ENCODE measurements at places on chromosomes 11 and 22. TPM values are rescaled to one million over a fixed set of nuclear protein-coding genes. Genes with fewer than 3 reads are reported as not detected.
A peak's percentile ranks its signal among the peaks of the same experiment; 100 is the strongest.

DNA sequence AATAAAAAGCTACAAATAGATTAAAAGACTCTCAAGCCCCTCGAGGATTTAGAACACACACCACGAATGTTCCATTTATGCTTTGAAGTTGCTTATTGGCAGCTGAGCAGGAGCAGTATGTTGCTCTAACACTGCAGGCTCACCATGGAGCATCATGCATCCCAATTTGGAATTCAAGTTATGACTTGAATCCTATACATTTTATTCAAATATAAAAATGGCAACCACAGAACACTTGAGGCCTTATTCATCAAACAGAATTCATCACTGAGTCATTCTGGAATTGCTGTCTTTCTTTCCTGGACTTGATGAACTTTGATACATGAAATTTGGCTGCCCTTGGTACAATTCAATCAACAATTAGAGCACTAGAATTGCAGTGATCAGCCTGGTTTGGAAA is 24.5 kb upstream of the BLID start:
- DNase-seq, result no peak

DNA sequence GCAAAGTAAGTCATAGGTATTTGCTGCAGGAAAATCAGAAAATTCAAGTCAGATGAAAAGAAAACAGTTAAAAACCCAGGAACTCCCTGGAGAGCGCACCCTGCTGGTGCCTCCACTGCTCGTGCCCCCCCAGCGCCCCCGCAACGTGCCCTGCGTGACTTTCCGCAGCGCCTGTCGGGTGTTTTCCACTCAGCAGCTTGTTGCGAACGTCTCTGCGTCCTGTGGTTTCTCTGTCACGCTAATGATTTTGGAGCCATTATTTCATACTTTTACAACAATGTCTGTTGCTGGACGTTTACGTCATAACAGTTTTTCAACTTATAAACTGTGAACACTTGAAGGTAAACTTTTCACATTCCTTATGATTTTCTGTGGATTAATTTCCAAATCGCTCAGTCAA is 5.0 kb downstream of the CRELD2 start:
- DNase-seq, result no peak

GRCh38 chr11:1205987-1206331 is 16.9 kb upstream of the MUC5B start:
- no peak for DNase-seq

DNA sequence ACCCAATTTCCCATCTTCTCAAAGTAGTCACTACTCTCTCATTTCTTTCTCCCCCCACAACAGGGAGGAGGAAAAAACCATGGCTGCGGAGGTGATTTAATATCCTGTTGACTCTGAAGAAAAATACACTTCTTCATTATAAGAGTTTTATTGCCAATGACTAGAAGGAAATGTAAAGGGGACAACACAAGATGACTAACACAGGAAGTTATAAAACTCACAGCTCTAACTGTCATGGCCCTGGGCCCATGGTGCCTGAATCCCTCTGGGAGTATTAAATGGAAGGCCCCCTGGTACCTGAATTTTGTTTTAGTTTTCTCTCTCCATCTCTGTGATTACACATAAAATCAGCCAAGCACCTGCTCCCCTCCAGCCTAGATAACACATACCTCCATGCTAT is 352.8 kb upstream of the FAT3 start:
- DNase-seq, result no peak

DNA sequence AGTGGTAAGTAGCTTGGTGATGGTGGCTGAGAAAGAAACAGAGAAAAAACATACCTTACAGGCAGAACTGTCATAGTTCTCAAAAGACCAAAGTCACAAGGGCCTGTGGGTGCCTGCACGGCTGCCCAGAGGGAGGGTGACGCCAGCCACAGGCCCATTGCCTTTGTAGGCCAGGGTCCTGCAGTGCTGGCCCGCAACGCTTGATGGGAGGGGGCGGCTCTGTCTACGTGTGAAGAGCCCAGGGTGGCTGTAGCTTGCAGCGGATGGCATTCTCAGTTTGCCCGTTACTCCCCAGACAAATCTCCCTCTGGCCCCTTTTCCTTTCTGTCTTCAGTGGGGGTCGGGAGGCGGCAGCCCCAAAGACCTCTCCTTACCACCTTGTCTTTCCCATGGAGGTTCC is 24.7 kb upstream of the B3GAT1 start:
- no peak for DNase-seq

The CYB5R2 gene
- 4.9 TPM for total RNA-seq

DNA sequence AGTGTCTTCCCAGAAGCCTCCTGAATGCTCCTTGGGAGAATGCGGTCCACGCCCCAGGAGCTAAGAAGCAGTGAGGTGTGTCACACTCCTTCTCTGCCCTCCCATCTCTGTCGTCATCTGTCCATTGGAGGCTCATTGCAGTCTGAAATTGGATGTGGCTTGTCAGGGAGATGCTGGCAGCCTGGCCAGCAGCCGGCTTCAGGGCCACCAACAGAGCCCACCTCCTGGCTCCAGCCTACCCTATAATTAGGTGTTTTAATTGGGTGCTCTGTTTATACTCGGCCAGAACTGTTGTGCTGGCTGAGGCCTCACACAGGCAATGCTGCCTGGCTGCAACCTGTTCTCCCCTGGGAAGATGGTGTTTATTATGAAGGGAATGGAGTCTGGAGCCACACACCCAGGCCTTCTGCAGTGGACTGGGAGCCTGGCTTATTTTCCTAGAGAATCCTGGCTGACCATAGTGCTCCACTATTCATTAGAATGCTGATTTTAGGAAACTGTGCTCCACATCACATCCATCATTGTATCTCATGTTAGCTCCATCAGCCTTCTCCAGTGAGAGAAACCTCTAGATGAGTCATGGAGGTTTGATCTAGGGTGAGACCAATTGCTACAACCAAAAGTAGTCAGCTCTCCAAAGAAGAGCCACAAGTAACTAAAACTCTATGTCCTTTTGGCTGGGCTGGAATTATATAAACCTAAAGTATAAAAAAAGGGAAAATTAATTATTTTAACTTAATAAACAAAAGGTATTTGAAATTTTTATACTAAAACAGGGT is 86.8 kb upstream of the CRTAM start:
- no peak for DNase-seq

- peak; percentile 48 for DNase-seq
Observed at GRCh38 chr11:28529540-28530410, 421.6 kb downstream of the METTL15 start.

GRCh38 chr11:11615086-11615485 is 6.7 kb downstream of the GALNT18 start:
- DNase-seq, result peak; percentile 59

DNA sequence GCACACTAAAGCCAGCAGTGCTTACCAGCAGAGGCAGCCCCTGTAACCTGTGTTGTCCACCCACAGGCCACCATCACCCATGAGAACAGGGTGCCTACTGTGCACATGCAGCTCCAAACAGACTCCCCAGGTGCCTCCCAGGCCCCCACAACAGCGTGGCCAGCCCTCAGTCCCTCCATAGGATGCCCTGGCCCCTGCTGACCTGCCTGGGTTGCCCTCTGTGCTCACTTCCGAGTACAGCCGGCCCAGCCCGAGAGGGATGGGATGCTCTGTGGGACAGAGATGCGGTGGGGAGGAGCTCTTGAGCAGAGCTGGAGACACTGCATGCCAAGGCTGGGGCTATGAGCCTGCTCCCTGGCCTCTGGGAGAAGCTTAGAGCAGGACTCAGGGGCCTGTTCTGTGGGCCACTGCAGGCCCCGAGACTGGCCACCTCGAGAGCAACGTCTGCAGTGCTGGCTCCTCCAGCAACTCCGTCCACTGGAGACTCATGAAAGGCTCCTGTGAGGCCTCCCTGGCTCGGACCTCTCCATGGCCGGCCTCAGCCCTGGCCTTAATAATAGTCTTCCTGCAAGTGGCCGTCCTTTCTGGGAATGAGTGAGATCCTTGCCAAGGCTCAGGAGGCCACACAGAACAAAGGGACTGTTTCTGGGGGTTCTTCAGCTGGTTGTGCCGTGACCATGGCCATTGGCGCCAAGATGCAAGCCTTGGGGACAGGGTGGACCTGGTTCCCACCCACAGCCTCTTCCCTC is 27.0 kb downstream of the FADS2 start:
- no peak for DNase-seq

DNA sequence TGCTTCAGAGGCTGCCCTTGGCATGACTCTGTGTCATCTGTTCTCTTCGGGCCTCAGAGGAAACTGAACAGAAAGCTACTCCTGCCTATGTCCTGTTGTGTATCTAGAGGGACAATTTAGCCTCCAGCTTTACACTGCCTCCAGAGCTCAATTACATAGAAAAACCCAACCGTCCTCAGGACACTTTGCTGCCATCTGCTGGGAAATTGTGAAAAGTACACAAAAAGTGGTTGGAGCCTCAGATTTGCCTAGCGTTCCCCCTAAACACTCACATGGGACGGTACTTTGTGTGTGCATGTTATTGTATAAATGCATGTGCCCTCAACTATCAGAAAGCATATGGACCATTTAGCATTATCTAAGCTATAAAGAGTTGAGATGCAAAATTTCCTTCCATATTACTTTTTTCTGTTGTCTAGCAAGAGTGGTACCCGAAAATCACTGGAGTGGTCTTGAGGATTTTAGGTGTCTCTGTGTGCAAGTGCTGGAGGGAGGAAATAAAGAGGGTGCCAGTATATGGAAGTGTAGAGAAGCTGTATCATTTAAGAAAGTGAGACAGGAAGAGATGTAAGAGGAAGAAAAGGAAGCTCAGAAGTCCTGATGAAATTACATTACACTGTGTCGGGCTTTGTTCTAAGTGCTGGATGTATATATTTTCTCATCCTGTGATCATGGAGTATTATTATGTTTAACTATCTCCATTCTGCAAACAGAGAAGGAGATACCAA is 8.7 kb upstream of the MS4A4E start:
- DNase-seq, result peak; percentile 45

- peak; percentile 24 for DNase-seq
Observed at GRCh38 chr22:19149047-19149883, 827 bp downstream of the GSC2 start.

The KCNK7 gene
- 4.2 TPM for total RNA-seq
